ENCODE measurements at places on chromosomes 5 and 9. TPM values are rescaled to one million over a fixed set of nuclear protein-coding genes. Genes with fewer than 3 reads are reported as not detected.

DNA sequence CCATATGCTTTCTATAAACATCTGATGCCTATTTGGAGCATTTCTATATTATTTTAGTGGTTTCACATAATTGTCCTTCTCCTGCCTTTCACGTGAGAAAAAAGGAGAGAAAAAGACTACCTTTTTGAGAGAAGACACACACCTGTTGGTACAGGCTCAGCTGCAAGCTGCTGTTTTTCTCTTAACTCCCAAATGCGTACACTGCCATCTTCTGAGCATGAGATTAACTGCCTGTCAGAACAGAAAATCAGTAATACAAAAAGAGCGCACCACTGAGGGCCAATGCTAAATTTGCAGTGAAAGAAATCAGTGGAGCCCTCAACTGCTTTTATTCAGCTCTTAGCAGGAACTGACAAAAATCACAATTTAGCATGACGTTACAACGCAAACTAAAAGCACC is 54.9 kb downstream of the WDR41 start:
- no peak overlapping the region for H3K4me3 ChIP-seq
- no peaks in the 10 kb centered on the region for H3K27me3 ChIP-seq
- H3K27ac ChIP-seq = no peak overlapping the region

- peak overlapping the region; percentile 14 for H3K27ac ChIP-seq
- H3K27me3 ChIP-seq = no peaks in the 10 kb centered on the region
- H3K36me3 ChIP-seq = no peaks in the 10 kb centered on the region
- peak overlapping the region; percentile 43 for H3K4me3 ChIP-seq
These were observed 16.3 kb upstream of the NANS start for GRCh38 chr9:98040212-98040611.

DNA sequence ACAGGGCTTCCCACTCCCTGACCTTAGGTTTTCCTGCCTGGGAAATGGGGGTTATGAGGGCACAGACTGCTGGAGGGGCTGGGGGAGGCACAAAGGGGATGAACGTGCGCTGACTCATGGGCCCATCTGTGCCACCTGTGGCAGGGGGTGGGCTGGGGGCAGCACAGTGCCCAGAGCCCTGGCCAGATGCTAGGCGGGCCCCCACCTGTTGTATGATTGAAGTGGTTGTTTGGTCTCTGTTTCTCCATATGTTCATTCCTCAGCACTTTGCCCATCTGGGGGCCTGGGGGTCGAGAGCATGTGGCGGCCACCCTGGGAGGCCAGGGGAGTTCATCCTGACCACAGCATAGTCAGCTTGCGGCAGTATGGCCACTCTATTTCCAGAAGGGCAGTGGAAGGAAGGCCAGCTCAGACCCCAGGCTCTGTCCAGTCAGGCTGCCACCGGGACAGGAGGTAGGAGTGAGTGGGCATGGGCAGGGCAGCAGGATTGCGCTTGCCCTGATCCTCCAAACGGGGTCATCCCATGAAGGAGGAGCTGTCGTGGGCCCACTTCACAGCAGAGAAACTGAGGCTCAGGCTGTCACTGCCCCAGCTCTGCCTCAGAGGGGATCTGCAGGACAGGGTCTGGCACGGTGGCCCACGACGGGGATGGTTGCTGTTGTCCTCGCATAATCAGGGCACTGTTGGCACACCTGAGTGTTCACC is 841 bp upstream of the NINJ1 start:
- no peaks in the 10 kb centered on the region for H3K36me3 ChIP-seq
- no peaks in the 10 kb centered on the region for H3K27me3 ChIP-seq
- H3K4me1 ChIP-seq = peaks cover 28% of the 10 kb centered on the region
- peak overlapping the region; percentile 60 for H3K27ac ChIP-seq

DNA sequence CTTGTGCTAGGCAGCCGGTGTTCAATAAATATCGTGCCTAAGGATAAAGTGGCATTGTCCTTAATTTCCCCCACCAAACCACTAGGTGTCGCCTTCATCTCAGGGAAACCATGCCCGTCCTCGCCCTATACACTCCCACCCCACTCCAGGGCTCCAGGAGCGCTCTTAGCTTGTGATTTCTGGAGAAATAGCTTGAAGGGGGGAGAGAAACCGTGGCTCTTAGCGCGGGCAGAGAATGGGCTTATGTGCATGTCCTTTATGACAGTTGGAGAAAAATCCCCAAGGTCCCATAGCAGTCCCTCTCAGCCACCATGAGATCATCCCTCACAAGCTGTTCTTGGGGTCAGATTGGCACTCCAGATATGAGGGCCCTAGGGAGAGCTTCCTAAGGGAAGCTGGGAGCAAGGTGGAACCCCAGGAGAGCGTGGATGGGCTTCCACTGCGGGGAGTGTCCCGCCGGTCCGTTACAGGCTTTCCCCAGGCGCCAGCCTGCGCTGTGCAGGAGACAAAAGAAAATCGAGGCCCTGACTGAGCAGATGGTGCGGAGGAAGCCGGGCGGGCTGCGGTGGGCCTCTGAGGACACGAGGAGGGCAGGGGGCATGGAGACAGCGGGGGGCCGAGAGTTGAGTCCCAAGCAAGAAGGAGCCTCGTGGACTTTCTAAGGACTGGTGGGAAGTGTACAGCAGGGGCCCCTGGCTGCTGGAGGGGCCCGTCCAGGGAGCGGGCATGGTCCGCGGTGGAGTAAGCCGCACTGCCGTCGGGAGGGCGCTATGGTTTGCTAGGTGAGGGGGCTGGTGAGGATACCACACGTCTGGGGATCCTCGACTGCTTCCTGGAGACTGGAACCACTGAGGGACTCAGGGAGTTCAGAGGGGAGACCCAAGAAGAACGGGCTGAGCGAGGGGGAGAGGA is 750 bp upstream of the NPR2 start:
- H3K27me3 ChIP-seq = no peaks in the 10 kb centered on the region
- H3K27ac ChIP-seq = no peak overlapping the region
- DNase-seq = no peak

DNA sequence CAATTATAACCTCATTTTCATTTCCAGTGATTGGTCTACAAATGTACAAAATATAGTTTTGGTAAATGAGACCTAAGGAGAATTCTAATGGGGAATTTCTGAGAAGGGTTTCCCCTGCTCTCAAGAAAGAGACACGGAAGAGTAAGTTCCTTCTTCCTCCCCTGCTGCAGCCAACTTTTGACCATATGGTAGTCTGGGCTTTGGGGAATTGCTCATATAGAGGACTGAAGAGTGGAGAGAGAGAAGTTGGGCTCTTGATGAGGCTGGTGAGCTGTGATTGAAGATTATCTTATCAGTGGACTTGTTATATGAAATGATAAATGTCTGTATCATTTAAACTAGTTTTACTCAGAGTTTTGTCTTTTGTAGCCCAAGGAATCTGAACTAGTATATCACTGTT is 4.3 kb upstream of the LNPEP start:
- H3K27ac ChIP-seq = peak overlapping the region; percentile 97
- peak overlapping the region; percentile 73 for H3K4me3 ChIP-seq
- no peak for DNase-seq
- H3K27me3 ChIP-seq = no peaks in the 10 kb centered on the region
- no peaks in the 10 kb centered on the region for H3K36me3 ChIP-seq

DNA sequence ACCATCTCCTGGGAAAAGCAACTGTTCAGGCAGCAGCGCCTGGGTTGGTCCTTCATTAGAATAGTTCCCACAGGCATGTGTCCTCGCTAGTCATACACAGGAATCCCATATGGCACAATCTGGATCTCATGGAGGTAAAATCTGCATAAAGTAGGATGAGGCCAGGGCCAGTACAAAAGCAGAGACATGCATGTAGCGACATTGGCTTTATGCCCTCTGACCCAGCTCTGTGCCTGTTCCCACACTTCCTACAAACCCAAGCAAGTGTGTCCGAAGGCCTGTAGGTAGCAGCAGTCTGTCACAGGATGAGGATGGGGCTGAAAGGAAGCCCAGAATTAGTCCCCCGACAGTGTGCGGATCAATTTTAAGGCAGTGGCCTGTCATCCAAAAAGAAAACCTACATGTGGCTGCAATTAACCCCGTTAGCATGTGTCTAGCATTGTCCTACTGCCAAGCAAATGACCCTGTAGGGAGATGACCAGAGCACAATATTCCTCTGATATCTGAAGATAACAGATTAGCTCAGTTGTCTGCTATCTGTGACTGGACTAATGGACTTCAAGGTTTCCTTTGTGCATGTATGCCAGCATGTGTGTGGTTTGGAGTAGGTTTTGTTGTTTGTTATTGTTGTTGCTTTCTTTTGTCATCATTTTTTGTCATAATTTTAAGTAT is 178.8 kb downstream of the TMEM161B start:
- H3K4me3 ChIP-seq = no peak overlapping the region
- H3K27me3 ChIP-seq = no peaks in the 10 kb centered on the region
- no peak overlapping the region for H3K27ac ChIP-seq
- H3K36me3 ChIP-seq = no peaks in the 10 kb centered on the region
- H3K4me1 ChIP-seq = no peaks in the 10 kb centered on the region

The GAPT gene
- 0.67 TPM for total RNA-seq

The SPDL1 gene
- total RNA-seq = 39.2 TPM

The MLLT3 gene
- 38.4 TPM for total RNA-seq

All from GM12878 (cell line).